ENCODE measurements at places on chromosomes 5 and 9.

DNA sequence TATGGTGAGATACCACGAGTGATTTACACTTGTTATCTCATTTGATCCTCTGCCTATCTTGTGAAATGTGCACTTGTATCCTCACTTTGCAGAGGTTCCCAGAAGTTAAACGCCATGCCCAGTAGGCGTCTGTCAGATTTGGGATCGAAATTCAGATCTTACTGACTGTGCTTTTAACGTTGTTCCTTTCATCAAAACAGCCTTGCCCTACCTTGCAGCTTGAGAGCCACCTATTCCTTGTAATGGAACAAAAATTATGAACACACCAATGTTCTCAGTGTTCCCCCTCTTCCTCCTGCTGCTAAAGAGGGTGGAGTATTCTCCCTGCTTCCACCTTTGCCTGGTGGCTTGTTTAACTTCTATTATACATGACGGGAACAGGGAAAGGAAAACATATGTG is 257.0 kb downstream of the MSX2 start:
- DNase-seq: no peak

GRCh38 chr5:87061046-87061445 is 206.6 kb upstream of the RASA1 start:
- no peak for DNase-seq

GRCh38 chr9:33329117-33329563 is 38.8 kb downstream of the NFX1 start:
- DNase-seq: no peak

GRCh38 chr5:147504535-147504934 is 5.3 kb downstream of the DPYSL3 start:
- DNase-seq: no peak

GRCh38 chr9:32171339-32171738 is 213.1 kb upstream of the ACO1 start:
- no peak for DNase-seq

GRCh38 chr5:81820863-81821262 is 70.0 kb upstream of the SSBP2 start:
- no peak for DNase-seq

- no peak for DNase-seq
Observed at GRCh38 chr9:28134446-28134976, 561.2 kb upstream of the C9orf72 start.

- DNase-seq: no peak
Observed at GRCh38 chr9:93965830-93966577, 10.8 kb upstream of the BARX1 start.

GRCh38 chr5:95777441-95777840 is 45.1 kb downstream of the GLRX start:
- DNase-seq: no peak

GRCh38 chr9:137708590-137709284 is 89.9 kb downstream of the EHMT1 start:
- no peak for DNase-seq

GRCh38 chr9:131177898-131178297 is 52.5 kb downstream of the NUP214 start:
- no peak for DNase-seq

DNA sequence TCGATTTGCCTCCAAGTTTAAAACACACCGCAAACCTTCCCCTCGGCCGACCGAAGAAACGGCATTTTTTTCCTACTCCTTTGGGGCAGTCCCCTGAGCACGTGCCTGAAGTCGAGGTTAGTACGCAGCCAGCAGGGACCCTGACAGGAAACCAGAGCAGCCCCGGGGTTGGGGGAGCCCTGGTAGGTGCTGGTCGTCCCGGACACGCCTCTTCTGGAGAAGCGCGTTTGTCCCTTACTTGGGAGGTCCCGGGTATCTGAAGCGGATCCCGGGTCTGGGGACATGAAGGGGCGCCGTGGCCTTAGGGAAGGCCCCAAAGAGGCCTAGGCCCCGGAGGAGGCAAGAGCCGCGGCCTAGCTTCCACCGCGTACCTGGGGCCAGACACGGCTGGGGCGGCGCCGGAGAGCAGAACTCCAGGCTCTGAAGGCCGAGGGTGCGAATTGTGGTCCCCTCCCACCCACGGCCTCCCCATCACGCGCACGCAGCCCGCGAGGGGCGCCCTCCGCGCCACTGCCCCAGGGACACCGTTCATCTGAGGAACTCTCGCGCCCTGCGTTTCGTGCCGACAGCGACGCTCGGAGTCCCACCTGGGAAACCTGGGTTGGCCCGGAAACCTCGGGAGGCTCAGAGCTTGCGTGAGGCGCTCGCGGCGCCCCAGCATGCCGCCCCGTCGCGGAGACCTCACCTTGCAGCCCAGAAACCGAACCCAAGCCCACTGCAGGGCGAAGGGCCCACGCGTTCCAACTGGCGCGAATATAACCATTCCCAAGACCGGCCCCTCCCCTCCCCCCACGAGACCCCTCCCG is 10.4 kb downstream of the OTP start:
- no peak for DNase-seq

- DNase-seq: no peak
Observed at GRCh38 chr9:97851446-97851883, 1.6 kb upstream of the FOXE1 start.

DNA sequence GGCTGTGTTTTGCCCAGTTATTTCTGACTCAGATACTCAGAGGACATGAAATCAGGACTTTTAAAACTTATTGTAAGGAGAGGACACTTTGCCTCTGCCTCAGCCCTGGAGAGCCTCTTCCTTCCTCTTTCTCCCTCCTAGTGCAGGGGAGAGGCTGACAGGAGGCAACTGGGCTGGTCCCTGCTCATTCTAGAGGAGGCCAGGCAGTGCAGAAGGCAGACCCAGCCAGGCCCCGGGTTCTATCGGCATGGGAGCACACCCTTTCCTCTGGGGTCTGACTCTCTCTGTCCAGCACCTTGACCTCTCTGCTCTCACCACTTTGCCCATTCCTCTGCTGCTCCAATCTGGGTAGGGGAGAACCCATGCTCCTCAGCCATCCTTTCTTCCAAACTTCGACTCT is 16.0 kb upstream of the SMIM32 start:
- no peak for DNase-seq

DNA sequence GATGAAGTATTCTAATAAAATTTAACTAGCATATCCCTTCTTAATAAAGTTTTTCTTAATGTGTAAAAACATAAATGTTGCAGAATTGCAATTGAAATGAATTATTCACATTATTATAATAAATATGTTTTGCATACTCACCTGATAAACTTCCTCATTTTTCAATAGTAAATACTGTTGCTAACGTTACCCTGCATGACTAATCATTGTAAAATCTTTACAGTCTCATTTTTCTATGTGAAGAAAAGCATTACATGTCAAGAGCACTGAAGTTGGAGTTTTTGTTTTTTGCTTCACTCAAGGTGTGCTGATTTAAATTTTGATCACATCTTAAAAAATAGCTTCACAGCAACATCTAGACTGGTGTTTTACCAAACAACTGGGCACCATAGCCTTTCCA is 157.2 kb upstream of the CDH18 start:
- no peak for DNase-seq

DNA sequence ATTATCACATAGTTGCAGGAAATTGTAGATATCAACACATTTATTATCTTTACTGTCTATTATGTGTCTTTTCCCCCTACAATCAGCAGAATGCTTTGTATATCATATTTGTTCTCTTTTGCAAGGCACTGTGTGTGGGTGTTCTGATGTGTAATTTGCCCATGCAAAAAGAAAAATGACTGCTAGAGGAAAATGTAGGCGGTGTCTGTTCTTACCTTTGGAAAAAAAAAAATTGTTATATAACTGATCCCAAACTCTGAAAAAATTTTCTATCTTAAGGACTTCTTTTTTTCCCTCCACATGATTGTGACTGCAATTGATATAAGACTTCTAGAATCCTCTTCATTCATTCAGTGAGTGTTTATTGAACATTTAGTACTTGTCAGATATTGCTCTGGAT is 24.5 kb downstream of the MRPS30 start:
- no peak for DNase-seq

- DNase-seq: no peak
Observed at GRCh38 chr9:75649060-75649459, 241.4 kb upstream of the PCSK5 start.

GRCh38 chr5:68088302-68088701 is 127.3 kb upstream of the PIK3R1 start:
- DNase-seq: no peak

DNA sequence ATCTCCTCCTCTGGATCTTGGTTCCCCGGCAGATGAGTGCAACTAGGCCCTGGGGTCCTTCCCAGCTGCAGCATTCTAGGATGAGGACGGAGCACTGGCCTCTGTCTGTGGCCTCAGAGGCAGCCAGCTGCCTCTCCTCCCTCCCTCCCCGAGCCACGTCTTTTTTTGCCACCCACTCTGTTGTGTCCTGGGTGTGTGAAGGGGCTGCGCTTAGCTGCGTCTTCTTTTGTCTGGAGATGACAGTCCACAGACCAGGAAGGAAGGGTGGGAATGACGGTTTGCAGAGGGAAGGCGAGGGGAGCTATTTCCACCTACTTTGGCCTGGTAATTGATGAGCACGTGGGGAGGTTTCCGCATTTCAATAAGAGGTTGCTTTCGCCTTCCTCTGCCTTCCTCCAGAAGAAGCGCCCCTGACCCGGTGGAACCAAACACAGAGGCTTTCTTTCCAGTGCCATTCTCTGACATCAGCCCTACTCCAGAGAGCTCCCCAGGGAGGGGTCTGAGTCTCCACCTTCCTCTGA is 34.5 kb upstream of the GABRP start:
- DNase-seq: no peak

DNA sequence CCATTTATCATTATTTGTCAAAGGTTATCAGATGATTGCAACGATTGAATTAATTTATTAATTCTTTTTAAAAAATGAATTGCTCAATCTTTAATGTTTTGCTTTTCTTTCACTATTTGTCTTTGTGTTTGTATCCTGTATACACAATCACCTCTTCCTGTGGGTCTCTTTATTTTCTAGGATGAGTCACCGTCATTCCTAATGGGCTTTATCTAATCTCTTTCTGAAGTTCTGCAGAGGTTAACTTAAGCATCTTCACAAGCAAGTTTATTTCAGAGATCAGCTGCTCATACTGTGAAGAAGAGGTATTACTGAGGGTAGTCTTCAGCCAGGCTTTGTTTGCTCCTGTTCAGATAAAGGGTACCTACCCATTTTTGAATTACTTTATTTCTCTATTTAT is 323.9 kb downstream of the NNT start:
- DNase-seq: no peak

GRCh38 chr5:114447084-114447773 is 85.4 kb downstream of the KCNN2 start:
- no peak for DNase-seq

DNA sequence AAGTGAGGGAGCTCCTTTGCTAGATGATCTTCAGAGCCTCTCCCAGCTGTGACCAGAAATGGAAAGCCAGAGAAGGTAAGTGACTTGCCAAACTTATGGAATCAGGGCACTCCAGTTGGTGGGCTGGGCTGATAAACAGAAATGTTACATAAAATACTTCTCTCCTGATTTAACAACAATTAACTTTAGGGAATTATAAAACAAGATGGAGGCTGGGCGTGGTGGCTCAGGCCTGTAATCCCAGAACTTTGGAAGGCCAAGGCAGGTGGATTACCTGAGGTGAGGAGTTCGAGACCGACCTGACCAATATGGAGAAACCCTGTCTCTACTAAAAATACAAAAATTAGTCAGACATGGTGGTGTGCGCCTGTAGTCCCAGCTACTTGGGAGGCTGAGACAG is 899 bp upstream of the MED10 start:
- DNase-seq: no peak

DNA sequence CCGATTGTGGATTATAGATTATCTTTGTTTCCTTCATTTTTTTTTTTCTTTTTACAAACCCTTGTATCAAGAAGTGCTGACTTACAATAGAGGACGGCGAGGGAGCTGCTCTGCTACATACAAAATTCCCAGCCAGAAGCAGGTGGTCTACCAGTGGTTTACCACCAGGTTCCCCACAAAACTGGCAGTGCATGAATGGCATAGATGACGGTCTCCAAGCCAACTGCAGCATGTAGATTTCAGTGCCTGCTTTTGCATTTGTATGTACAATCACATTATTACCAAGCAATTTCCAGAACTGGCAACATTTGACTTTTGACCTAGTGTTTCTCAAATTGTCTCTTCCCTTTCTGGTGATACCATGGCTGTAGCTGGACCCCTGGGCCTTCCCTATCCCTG is 84.0 kb downstream of the ACER2 start:
- DNase-seq: no peak

DNA sequence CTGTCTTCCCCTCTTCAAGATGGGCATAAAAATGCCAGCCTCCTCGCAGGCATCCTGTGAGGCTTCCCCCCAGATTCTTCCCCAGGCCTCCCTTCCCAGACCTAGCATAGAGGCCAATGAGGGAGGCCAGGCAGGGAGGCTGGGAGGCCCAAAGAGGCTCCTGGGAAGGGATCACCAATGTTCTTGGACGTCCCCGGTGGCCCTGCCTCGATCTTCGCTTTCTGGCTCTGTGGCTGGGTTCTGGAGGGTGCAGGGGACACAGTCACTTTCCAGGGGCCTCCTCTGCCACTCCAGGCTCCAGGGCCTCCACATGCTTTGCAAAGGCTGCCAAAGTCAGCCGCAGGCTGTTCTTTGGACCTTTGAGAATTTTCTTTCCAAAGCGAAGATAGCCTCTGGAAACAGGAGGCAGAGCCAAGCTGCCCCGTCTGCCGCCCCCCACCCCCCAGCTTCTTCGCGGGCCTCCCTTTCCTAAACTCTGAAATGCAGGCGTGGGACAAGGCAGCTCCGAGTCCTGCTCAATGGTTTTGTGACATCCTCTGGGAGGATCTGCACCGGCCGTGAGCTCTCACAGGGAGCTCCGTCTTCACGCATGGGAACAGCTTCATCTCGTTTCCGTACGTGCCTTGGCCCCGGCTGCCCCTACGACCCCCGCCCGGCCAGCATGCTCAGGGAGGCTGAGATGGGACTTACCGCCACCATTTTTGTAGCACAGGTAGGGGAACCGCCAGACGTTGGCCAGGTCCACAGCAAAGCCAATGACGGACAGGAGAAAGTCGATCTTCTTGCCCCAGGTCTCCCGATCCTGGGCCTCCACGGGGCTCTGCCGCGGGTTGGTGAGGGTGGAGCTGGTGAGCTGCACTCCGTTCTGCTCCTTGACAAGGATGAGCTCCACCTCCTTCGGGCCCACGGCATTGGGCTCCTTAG is 2.8 kb downstream of the SLC6A3 start:
- no peak for DNase-seq

- no peak for DNase-seq
Observed at GRCh38 chr5:6458833-6459232, 10.2 kb downstream of the UBE2QL1 start.

GRCh38 chr9:101536351-101536750 is 2.7 kb downstream of the RNF20 start:
- DNase-seq: no peak

GRCh38 chr5:561408-561807 is 37.2 kb upstream of the SLC9A3 start:
- DNase-seq: no peak

GRCh38 chr5:159784993-159785392 is 131.3 kb upstream of the ADRA1B start:
- DNase-seq: no peak

- DNase-seq: no peak
Observed at GRCh38 chr5:71912021-71912420, 192.9 kb downstream of the CARTPT start.

Data from stimulated activated CD8-positive, alpha-beta memory T cell treated with anti-CD3 and anti-CD28 coated beads, Interleukin-2, amount 100 ng/mL, for 1 hour (primary cell).